CD8-positive, alpha-beta T cell (primary cell): ENCODE measurements at places on chromosomes 16 and 17.

DNA sequence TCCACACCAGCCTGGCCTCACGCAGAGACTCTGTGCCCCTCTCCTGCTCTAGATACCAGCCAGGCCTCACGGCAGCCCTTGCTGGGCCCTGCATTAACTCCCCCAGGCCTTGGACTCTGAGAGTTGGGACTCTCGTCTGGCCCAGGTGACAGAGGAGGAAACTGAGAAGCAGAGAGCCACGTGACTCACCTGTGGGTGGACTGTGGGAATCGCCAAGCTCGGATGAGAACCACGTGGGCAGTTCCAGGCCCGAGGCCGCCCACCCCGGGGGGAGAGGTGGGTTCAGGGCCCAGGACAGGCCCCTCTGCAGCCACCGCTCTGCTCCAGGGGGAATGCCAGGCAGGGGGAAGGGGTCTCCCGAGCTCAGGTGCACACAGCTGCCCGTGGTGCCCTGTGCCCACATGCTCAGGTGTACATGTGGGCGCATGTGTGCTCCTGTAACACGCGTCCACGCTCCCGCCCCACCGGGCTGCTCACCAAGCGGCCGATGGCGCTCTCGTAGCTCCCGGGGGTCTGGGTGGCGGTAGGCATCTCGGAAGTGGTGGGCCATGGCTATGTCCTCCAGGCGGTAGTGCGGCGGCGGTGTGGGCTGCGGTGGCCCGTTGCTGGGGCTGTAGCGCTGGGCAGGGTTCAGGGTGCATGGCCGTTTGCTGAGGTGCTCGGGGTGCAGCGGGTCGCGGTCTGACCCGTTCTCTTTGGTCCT, 18.3 kb upstream of the PABPN1L start:
- DNase-seq, result no peak

DNA sequence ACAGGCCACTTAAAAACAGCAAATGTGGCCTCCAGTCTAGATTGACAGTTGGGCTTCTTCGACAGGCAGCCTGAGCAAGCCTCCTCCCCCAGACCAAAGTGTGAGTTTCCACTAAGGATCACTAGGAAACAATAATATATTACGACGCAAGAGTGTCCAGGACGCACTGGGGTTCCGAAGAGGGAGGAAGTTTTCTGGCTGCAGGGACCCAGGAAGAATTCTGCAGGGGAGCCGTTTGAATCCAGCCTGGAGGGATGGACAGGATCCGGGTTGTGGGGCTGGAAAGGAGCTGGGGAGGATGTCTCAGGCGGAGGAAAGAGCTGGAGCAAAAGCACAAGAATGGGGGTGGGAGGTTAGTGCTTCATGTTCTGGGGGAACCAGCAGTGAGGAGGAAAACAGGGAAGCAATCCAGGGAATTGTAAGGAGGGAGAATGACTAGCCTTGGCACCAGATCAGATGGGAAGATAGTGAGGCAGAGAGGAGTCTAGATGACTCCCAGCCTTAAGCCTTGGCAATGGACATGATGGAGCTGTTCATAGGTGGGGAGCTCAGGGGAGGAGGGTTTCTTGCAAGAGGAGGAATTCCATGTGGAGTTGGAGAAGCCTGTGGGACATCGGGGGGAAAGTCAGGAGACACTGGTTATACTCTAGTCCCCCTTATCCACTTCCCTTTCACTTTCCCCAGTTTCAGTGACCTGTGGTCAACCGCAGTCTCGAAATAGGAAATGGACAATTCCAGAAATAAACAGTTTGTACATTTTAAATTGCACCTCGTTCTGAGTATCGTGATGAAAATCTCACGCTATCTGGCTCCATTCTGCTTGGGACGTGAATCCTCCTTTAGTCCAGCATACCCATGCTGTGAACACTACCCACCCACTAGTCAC, 26.6 kb downstream of the NGFR start:
- DNase-seq, result no peak

- no peak for DNase-seq
These were observed 38.2 kb upstream of the PIRT start for GRCh38 chr17:10875984-10876555.

DNA sequence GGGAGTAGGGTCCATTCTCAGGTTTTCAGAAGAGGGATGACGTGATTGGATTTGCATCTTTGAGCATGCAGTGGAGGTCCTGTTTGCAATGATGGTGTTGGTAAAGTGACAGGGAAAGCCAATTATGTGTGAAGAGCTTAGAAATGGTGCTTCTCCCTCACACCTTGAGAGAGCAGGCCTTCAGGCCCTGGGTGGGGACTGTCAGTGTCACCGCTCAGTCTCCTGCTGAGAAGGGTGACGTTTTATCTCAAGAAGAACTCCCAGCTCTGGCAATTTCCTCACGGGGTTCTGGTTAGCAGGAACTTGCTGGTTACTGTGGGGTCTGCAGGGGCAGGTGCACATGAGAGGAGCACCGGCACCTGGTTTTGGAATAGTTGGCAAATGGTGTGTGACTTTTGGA, 11.2 kb downstream of the PLCG2 start:
- DNase-seq, result no peak

DNA sequence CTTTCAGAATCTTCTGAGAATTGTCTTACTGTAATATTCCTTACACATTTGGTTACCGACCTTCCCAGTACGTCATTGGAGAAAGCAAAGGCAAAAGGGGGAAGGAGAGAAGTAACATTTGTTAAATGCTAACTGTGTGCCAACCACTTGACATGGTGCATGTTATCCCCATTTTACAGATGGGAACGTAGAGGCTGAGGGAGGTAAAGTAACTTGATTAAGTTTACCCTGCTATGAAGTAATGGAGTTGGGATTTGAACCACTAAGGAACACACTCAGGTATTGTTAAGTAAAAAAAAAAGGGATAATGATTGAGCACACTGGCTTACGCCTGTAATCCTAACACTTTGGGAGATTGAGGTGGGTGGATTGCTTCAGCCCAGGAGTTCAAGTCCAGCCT, 156.4 kb downstream of the PRKCA start:
- no peak for DNase-seq

GRCh38 chr16:78690510-78690909, 591.1 kb downstream of the WWOX start:
- no peak for DNase-seq

DNA sequence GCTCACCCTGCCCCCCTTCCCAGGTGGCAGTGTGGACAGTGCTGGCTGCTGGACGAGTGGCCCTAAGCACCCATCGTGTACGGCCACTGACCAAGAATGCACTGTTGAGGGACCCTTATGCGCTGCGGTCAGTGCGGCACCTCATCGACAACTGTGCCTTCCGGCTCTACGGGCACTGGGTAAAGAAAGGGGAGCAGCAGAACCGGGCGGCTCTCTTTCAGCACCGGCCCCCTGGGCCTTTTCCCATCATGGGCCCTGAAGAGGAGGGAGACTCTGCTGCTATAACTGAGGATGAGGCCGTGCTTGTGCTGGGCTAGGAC, 5.1 kb downstream of the CFAP119 start:
- DNase-seq, result no peak

- no peak for DNase-seq
These were observed 4.4 kb downstream of the CRLF3 start for GRCh38 chr17:30819971-30820705.

DNA sequence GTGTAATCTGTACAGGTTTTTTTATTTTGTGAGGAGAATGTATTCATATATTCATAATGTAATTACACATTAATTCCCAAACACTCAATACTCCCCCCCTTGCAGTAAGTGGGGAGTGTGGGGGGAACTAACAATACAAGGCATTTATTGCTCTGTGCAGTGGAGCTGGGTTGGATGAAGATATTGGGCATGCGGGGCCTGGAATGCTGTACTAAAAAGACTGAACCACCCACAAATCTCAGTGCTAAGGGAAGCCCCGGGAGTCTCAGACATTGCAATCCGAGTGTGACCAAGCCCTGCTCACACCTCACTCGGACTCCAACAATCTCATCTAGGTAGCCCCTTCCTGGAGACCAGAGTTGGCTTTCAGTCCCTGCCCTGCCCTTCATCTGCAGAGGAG, 6.0 kb downstream of the PLLP start:
- no peak for DNase-seq

GRCh38 chr17:32020943-32021614, 13.9 kb downstream of the LRRC37B start:
- no peak for DNase-seq

DNA sequence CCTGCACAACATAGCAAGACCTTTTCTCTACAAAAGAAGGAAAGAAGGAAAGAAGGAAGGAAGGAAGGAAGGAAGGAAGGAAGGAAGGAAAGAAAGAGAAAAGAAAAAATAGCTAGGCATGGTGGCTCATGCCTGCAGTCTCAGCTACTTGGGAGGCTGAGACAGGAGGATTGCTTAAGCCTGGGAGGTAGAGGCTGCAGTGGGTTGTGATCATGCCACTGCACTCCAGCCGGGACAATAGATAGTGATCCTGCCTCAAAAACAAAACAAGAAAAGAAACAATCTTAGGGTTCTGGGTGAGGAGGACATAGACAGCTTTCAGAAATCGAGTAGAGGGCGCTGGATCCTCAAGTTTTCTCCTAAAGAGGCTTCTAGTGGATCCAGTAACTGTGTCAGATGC, 59.7 kb upstream of the CLEC3A start:
- no peak for DNase-seq

GRCh38 chr16:25187491-25187795, 29.3 kb upstream of the AQP8 start:
- no peak for DNase-seq

DNA sequence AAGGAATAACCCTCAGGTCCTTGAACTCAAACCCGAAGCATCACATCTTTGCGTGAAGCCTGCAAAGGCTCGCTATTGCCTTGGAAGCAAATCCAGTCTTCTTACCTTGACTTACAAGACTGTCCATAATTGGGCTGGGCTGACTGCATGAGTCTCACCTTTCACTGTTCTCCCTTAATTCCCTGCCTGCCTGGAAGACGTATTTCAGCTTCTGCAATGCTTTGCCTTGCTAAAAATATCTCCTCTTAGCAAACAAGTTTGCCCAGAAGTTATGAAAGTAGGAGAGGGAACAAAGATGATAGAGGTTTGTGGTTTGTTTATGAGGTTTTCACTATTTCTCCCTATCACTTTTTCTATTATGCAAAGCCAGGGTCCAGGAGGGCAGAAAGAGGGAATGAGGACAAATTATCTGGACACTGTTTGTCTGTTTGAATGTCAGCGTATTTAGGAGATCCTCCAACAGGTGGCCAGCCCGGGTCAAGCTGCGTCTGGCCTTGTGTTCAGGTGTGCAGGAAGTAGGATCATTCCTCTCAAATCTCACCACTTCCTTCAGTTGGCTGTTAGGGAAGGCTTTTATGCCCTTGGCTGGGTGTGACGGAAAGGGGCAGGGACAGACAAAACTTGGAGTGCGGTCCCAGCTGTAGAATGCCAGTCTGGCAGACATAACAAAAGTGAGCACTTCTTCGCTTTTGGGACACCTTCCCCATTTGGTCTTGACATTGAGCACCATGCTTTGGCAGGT, 488.9 kb downstream of the CDH13 start:
- no peak for DNase-seq

- no peak for DNase-seq
These were observed 2.3 kb downstream of the ALYREF start for GRCh38 chr17:81888988-81889595.
